ENCODE measurements at places on chromosomes 4 and X. TPM values are rescaled to one million over a fixed set of nuclear protein-coding genes. Genes with fewer than 3 reads are reported as not detected.
A peak's percentile ranks its signal among the peaks of the same experiment; 100 is the strongest.

GRCh38 chrX:6313356-6313755 lies 84.7 kb upstream of the NLGN4X start:
- DNase-seq = no peak

- DNase-seq = no peak
Observed at GRCh38 chr4:41050880-41051775, 163.2 kb downstream of the APBB2 start.

Gene GRID2
- polyA plus RNA-seq = not detected

DNA sequence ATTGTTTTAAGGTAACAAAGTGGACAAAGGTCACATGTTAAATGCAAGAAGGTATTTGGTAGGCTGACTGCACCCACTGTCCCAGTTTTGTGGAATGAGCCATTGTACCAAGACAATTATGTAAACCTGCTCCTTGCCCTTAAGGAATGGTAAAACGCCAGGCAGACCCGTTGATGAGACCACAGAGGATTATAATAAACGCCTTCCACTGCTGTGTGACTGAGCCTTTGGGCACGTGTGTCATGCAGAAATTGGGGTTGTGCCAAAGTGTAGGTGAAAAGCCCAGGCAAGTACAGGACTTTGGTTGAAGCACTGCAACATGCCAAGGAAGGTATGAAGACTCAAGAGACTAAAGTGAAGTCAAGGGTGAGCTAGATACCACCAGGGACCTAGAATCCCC lies 59.7 kb downstream of the LRRC66 start:
- DNase-seq = no peak

Gene NAT8L
- under 0.01 TPM for polyA plus RNA-seq

Gene HTN3
- not detected for polyA plus RNA-seq

- DNase-seq = no peak
Observed at GRCh38 chrX:102975016-102975415, 37.9 kb downstream of the RAB40AL start.

Gene HDAC8
- 24.5 TPM for polyA plus RNA-seq

Gene CT45A3
- polyA plus RNA-seq = not detected

DNA sequence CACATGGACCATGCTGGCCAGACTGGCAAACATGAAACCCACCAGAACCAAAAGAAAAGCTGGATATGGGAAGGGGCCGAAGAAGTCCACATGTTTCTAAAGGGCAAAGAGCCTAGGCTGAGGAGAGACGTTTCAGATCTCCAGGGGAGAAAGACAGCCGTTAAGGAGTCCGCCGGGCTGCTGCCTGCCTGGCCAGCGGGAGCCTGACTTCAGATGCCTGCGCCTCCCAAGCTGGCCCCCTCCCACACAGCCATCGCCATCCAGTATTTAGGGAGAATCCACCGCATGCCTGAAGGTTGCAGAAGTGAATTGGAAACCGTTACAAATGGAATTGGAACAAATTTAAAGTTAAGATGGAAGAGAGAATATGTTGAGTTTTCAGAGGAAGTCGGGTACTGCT lies 2.9 kb downstream of the TBL1X start:
- no peak for DNase-seq

- DNase-seq = no peak
Observed at GRCh38 chrX:146396409-146396808, 413.2 kb upstream of the CXorf51B start.

Gene CLOCK
- 5.6 TPM for polyA plus RNA-seq

Gene NDST4
- polyA plus RNA-seq = not detected

DNA sequence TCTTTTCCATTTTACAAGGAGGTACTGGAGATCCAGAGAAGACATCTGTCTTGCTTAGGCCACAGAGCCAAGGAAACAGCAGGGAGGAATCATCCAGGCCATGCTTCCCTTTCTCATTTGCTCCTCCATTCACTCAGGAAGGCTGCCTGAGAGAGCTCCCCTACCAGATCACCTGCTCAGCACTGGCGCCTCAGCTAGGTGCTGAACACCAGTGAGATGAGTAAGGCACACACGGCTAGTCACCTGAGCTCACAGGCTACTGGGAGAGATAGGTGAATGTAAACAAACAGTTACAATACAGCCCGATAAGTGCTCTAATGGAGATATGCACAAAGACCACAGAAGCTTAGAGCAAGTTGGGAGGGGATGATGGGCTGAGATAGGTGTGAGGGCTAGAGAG lies 149.8 kb upstream of the ARHGEF9 start:
- DNase-seq = no peak

DNA sequence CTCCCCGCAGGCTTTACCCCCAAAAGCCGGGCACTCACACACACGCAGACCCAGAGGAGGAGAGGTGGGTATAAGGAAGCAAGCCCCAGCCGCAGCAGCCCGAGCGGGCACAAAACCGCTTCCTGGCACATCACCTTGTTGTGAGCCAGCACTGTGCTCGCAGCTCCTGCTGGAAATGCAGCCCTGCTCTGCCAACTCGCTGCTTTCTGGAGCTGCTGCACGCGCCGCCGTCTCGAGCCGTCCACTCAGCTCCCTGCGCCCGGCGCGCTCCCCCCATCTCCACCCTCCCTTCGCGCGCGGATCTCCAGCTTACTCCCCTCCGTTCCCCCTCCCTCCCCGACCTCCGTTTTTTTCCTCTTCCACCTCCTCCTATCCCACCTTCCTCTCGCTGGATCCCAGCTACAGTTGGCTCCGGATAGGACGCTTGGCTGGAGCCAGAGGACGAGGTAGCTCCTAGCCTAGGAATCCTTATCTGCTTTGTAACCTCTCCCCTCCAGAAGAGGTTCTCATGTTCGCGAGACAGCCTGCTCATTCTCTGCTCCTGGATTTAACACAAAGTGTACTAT lies at the start of gene SPOCK3:
SPOCK3 (minus strand) TSS at position 179 of the 566 bp plus-strand sequence.
- DNase-seq = peak; percentile 72

- DNase-seq = no peak
Observed at GRCh38 chrX:3351276-3351675, 4.8 kb upstream of the MXRA5 start.

Gene FAM3A
- 101 TPM for polyA plus RNA-seq

- DNase-seq = no peak
Observed at GRCh38 chrX:109501176-109501575, 19.3 kb upstream of the GUCY2F start.

GRCh38 chrX:16191605-16192004 lies 24.3 kb downstream of the MAGEB17 start:
- no peak for DNase-seq
